ENCODE measurements at places on chromosomes 13 and 19. TPM values are rescaled to one million over a fixed set of nuclear protein-coding genes. Genes with fewer than 3 reads are reported as not detected.

SIGLEC14 gene
- total RNA-seq = not detected

PSG2 gene
- not detected for total RNA-seq

ZNF534 gene
- total RNA-seq = not detected

ZNF562 gene
- total RNA-seq = 26.7 TPM

SEMA6B gene
- total RNA-seq = not detected

WDR87 gene
- not detected for total RNA-seq

PRSS57 gene
- not detected for total RNA-seq

TMIGD2 gene
- 29.8 TPM for total RNA-seq

ELSPBP1 gene
- total RNA-seq = not detected

GALP gene
- not detected for total RNA-seq

NBEA gene
- total RNA-seq = 0.12 TPM

MAP2K7 gene
- 38.0 TPM for total RNA-seq

STAP2 gene
- total RNA-seq = 9.6 TPM

ZNF493 gene
- 18.6 TPM for total RNA-seq

C3 gene
- total RNA-seq = 0.67 TPM

LGALS4 gene
- 1.4 TPM for total RNA-seq

C13orf42 gene
- total RNA-seq = not detected

EXOC3L2 gene
- not detected for total RNA-seq

SLC25A41 gene
- total RNA-seq = 0.52 TPM

PLIN3 gene
- 32.4 TPM for total RNA-seq

TNNI3 gene
- total RNA-seq = not detected

VSTM1 gene
- total RNA-seq = not detected

INSR gene
- total RNA-seq = 0.63 TPM

ZNF30 gene
- total RNA-seq = 2.7 TPM

LILRB5 gene
- total RNA-seq = not detected

CEACAM16 gene
- not detected for total RNA-seq

ZNF844 gene
- total RNA-seq = 1.3 TPM

LILRA1 gene
- not detected for total RNA-seq

ZNF761 gene
- total RNA-seq = 11.2 TPM

ZSCAN18 gene
- 24.8 TPM for total RNA-seq

ZNF845 gene
- 8.0 TPM for total RNA-seq

GNA15 gene
- 39.8 TPM for total RNA-seq

ELAVL3 gene
- not detected for total RNA-seq

GIPC3 gene
- 0.15 TPM for total RNA-seq

SYCN gene
- not detected for total RNA-seq

ADAMTS10 gene
- total RNA-seq = 1.2 TPM

SNAPC2 gene
- total RNA-seq = 18.0 TPM

CBY2 gene
- total RNA-seq = not detected

FFAR1 gene
- not detected for total RNA-seq

PSMC4 gene
- total RNA-seq = 141 TPM

C19orf85 gene
- not detected for total RNA-seq

LPAR2 gene
- 46.1 TPM for total RNA-seq

ADGRE1 gene
- 0.54 TPM for total RNA-seq

TGFBR3L gene
- total RNA-seq = 7.7 TPM

C19orf44 gene
- 3.5 TPM for total RNA-seq

ETHE1 gene
- total RNA-seq = 55.8 TPM

MLNR gene
- total RNA-seq = not detected

ZNF559 gene
- 14.9 TPM for total RNA-seq

ALG5 gene
- total RNA-seq = 33.0 TPM

CARM1 gene
- 48.1 TPM for total RNA-seq

OR1M1 gene
- total RNA-seq = not detected

ITGBL1 gene
- total RNA-seq = 0.05 TPM

PLPP2 gene
- total RNA-seq = not detected

CYP4F3 gene
- total RNA-seq = not detected
